Mucosa of gallbladder (tissue), 1 donor: ENCODE measurements at places on chromosomes 12 and 14. TPM values are rescaled to one million over a fixed set of nuclear protein-coding genes. Genes with fewer than 3 reads are reported as not detected.

The RPL10L gene
- not detected for total RNA-seq

The COCH gene
- 0.37 TPM for total RNA-seq

The GALNT16 gene
- total RNA-seq = 4.1 TPM

The SCN8A gene
- 15.2 TPM for total RNA-seq

The FAIM2 gene
- 13.0 TPM for total RNA-seq

The TTC9 gene
- total RNA-seq = 8.1 TPM

The IL26 gene
- not detected for total RNA-seq

The GMPR2 gene
- total RNA-seq = 91.6 TPM

The EID3 gene
- total RNA-seq = 3.9 TPM

The MSI1 gene
- 2.6 TPM for total RNA-seq

The TAS2R43 gene
- 0.35 TPM for total RNA-seq

The CATSPERB gene
- total RNA-seq = 10.5 TPM

The RGS6 gene
- total RNA-seq = 1.1 TPM

The KRT6C gene
- total RNA-seq = not detected

The GPR33 gene
- total RNA-seq = not detected

The BDKRB2 gene
- total RNA-seq = 14.5 TPM

The P2RX4 gene
- total RNA-seq = 66.6 TPM

The PLCZ1 gene
- not detected for total RNA-seq

The DDX23 gene
- 85.1 TPM for total RNA-seq

The LYZ gene
- 1,541 TPM for total RNA-seq

The KRT85 gene
- not detected for total RNA-seq
